Occipital lobe (tissue), 3 donors: ENCODE measurements at places on chromosomes 13 and 19. TPM values are rescaled to one million over a fixed set of nuclear protein-coding genes. Genes with fewer than 3 reads are reported as not detected.
A peak's percentile ranks its signal among the peaks of the same experiment; 100 is the strongest.

GRCh38 chr19:55253842-55254624 is 4.8 kb downstream of the PPP6R1 start:
- no peak for DNase-seq

DNA sequence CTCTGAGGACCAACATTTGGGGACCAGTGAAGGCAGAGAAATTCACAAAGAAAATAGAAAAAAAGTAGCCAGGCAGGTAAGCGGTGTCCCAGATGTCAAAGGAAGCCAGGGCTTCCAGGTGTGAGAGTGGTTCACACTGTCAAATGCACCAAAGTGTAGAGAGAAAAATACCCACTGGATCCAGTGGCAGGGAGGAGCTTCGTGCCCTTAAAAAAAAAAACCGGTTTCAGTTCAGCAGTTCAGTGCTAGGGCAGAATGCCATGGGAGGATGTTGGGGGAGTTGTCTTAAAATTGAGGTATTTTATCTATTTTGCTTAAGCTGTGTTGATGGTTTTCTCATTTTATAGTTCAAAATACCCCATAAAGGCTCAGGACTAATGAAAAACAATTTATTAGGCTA is 47.8 kb upstream of the C1QTNF9 start:
- DNase-seq = no peak

GRCh38 chr13:26326562-26326961 is 72.6 kb downstream of the CDK8 start:
- DNase-seq = no peak

The GIPR gene
- not detected for total RNA-seq

DNA sequence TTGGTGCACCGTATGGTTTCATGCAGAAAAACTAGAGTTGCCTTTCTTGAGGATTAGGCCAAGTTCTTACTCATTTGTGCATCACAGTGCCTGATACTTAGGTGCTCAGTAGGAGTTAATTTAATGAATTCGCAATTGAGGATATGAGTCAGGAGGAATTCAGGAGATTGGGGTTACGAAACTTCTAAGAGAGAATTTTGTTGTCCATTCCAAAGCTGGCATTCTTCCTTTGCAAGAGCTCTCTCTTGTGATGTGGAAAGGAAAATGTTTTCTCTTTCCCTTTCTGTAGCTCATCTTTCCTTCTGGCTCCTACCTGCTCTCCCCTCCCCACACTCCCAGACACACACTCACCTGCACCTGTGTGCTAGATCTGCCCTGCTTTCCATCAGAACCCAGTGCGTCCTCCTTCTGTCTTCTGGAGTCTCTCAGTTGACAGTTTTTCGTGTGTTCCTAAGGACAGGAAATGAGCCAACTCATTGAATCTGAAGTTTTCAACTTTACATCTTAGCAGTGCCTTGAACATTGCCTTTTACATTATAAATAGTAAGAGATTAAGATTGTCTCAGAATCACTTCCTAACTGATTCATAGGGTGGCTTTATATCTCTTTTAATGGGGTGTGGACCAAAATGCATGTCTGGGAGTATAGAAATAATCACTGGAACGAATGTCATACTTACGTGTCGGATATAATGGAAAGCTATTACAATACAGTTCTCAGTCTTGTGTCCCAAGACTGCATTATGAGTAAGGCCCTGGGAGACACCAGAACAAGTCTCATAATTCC is 19.7 kb upstream of the ERCC5 start:
- DNase-seq = no peak

The OLFM2 gene
- total RNA-seq = 121 TPM

DNA sequence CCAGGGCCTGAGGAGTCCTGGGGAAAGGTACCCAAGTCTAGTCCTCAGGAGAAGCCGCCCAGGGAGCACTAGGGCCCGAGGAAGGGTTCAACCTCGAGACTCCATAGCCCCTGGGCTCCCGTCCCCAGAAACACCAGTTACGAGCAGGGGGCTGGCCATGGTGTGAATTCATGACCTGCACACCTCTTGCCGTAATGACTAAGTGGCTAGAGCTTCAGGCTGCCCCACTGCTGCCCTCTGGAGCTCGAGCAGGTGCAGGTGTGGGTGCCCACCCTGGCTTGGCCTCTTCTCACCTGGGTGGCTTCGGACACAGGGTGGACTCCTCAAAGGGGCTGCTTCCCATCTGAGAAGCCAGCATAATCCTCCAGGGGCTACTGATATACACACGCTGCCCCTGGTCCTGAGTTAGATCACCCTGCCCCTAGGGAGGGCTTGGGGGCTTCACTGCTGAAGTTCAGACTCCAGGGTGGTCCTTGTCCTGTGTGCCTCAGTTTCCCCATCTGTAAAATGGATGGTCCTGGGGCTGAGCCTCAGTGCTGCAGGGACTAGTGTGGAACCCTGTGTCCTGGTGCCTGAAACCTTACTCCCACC is 13.6 kb downstream of the SPC24 start:
- no peak for DNase-seq

GRCh38 chr13:24225930-24226329 is 65.4 kb downstream of the SPATA13 start:
- DNase-seq = no peak

The SHD gene
- 0.94 TPM for total RNA-seq

DNA sequence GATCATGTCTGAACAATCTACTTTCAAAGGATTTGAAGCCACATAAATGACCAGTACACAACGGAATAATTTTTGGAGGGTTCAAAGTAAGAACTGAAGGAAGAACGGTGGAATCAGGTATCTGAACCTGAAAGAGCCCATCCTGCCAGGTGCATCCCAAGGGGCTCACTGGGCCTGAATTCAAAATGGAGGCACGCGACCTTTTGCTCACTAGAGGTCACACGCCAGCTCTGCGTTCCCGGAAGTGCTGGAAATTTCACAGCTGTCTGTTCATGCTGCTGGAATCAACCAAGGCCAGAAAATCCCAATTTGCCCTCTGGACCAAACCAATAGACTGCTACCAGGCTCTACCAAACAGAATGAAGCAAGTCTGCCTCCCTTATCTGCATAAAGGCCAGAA is 4.2 kb upstream of the RASA3 start:
- no peak for DNase-seq

The SLC27A5 gene
- 4.1 TPM for total RNA-seq

DNA sequence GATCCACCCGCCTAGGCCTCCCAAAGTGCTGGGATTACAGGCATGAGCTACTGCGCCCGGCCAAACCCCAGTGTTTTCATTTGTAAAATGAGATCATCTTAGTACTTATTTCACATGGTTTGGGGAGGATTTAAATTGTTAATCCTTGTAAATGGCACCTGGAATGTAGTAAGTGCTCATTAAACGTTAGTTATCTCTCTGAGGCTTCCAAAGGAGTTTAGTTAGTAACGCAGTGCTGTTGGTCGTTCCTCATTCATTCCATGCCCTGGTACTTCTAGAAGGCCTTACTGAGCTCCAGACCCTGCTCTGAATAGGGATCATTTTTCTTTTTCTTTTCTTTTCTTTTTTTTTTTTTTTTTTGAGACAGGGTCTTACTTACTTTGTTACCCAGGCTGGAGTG is 5.2 kb downstream of the CPT1C start:
- no peak for DNase-seq

DNA sequence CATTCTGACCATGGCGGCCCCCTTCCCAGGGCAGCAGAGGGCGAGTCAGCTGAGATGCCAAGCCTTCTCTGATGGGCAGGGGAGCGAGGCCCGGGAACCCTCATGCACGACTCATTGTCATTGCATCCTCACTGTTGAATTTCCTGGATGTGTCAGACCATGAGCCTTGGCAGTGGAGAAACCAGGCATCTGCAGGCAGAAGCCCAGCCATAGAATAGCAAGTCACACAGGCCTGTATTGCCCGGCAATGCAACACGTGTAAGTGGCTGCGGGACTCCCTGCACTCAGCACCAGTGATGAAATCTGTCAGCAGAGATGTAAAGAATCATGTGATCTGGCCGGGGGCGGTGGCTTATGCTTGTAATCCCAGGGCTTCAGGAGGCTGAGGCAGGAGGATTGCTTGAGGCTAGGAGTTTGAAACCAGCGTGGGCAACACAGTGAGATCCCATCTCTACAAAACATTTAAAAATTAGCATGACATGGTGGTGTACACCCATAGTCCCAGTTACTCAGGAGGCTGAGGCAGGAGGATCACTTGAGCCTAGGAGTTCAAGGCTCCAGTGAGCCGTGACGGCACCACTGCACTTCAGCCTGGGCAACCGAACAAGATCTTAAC is 199.7 kb downstream of the KATNAL1 start:
- DNase-seq = no peak

- DNase-seq = no peak
Observed at GRCh38 chr13:24167666-24168391, 7.3 kb downstream of the SPATA13 start.

The ZNF534 gene
- 2.8 TPM for total RNA-seq

The COL5A3 gene
- 1.2 TPM for total RNA-seq

DNA sequence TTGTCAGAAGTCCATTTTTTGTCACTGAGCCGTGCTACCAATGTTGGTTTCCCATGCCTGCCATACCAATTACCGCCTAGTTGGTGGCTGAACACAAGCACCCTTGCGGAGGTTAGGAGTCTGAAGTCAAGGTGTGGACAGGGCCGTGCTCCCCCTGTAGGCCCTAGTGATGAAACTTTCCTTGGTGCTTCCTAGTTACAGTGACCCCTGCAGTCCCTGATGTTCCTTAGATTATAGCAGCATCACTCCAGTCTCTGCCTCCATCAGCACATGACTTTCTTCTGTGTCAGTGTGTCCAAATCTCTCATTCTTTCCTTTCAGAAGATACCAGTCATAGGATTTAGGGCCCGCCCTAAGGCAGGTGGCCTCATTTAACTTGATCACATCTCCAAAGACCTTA is 99.0 kb downstream of the MYO16 start:
- no peak for DNase-seq

GRCh38 chr19:33486936-33487811 is 34.4 kb downstream of the PEPD start:
- DNase-seq = peak; percentile 32

The TMEM190 gene
- total RNA-seq = not detected

- DNase-seq = no peak
Observed at GRCh38 chr19:31350693-31351055, 1.4 kb upstream of the TSHZ3 start.

GRCh38 chr13:35716186-35716585 is 239.7 kb upstream of the MAB21L1 start:
- no peak for DNase-seq

The LGALS14 gene
- not detected for total RNA-seq

DNA sequence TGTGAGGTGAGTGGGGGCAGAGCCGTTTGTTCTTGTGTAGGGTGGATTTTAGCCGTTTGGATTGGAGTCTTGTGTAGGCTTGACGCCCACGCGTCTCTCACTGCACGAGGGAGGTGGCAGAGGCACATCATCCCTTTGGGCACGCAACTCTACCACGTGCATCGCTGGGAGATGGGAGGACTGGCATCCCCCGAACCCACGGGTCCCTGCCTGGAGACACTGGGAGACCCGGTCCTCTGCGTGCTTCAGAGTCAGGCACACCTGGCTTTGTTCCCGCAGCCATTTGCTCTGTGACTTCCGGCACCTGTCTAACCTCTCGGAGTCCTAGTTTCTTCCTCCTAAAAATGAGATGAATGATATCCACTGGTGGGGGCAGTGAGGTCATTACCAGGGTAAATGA is 6.4 kb downstream of the ARHGEF7 start:
- DNase-seq = no peak

The LIN7B gene
- 28.7 TPM for total RNA-seq

The CABP5 gene
- total RNA-seq = not detected

GRCh38 chr19:21508198-21508597 is 2.8 kb downstream of the ZNF429 start:
- DNase-seq = no peak

The ZFP36 gene
- total RNA-seq = 1.2 TPM

GRCh38 chr13:72556945-72557344 is 170.5 kb downstream of the MZT1 start:
- DNase-seq = no peak

DNA sequence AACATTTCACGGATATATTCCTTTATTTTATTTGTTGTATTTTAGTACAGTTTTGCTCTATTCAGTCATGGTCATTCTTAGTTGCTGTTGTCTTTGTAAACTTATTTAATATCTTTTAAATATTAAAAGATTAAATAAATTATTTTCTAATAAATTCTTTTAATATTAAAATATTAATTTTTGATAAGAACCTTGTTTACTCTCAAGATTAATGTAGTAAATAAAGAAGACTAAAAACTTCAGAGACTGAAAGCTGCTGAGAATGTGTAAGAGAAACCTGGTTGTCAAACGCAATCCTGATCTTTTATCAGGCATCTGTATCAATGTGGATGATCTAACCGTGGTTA is 34.4 kb upstream of the SACS start:
- DNase-seq = no peak

The CNN1 gene
- total RNA-seq = not detected

The TTYH1 gene
- 74.7 TPM for total RNA-seq

The KLC3 gene
- total RNA-seq = 0.16 TPM
